ENCODE measurements at places on chromosomes 2 and 18.

DNA sequence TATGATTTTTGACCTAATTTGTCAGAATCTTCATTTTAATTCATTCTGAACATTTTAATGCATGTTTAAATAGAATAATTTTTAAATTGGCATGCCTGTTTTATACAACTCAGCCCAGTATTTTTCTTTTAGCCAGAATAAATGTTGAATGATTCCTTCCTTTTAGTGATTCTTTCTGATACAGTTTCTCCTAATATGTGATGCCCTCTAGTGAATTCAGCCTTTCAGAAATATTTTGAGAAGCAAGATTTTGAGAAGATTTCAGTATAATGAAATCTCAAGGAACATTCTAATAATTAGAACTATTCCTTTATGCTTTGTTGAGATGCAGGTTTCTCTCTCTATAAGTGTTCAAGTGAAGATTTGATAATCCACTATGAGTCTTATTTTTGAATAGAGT is 28.5 kb downstream of the LCLAT1 start:
- H3K27me3 ChIP-seq, result no peaks in the 10 kb centered on the region
- H3K27ac ChIP-seq, result peak overlapping the region; percentile 11
- peaks cover 5% of the 10 kb centered on the region for H3K4me1 ChIP-seq
- no peak overlapping the region for H3K4me3 ChIP-seq
- H3K36me3 ChIP-seq, result peaks cover 15% of the 10 kb centered on the region
- DNase-seq, result no peak

DNA sequence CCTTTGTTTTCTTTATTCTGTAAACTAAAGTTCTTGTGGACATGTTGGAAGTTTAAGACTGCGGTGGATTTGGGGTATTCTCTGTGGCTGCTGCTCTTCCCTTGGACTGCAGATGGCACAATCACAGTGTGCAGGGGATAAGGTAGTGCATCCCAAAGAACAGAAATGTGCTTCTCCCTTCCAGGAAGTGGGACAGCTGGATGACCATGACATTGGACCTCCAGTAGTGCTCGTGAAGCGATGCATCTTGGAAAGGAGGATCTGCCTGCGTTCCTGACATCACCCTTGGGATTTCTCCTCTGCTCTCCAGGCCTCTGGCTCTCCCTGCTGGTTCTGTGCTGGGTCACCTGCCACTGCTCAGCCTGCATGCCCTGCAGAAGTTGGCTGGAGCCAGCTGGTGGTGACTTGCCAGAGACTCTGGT is 109.9 kb downstream of the SLC4A3 start:
- no peak for DNase-seq
- no peak overlapping the region for H3K4me3 ChIP-seq
- H3K27ac ChIP-seq, result no peak overlapping the region
- H3K27me3 ChIP-seq, result peaks cover 7% of the 10 kb centered on the region
- no peaks in the 10 kb centered on the region for H3K36me3 ChIP-seq

DNA sequence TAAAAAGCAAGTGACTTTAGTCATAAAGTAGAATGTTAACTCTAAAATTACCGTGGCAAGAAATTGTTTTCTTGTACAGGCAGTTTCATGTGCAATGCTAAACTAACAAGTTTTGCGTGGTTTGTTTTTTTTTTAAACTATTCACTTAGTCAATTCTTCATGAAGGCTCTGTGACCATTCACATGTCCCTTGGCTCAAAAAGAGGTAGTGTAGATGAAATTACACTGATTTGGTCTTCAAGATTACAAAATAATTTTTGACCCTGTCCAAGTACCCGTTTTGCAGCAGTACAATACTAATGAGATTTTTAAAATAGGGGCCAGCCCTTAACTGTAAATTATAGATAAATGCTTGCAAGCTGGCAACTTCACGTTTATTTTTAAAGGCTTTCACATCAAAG is 1.3 kb downstream of the TMEM131 start:
- H3K27me3 ChIP-seq, result no peaks in the 10 kb centered on the region
- no peaks in the 10 kb centered on the region for H3K36me3 ChIP-seq
- no peak for DNase-seq
- peak overlapping the region; percentile 88 for H3K4me3 ChIP-seq

- H3K4me3 ChIP-seq, result no peak overlapping the region
- H3K27ac ChIP-seq, result no peak overlapping the region
- peaks cover 12% of the 10 kb centered on the region for H3K4me1 ChIP-seq
- H3K27me3 ChIP-seq, result no peaks in the 10 kb centered on the region
- peaks cover 9% of the 10 kb centered on the region for H3K36me3 ChIP-seq
These were observed 30.1 kb upstream of the SOS1 start for GRCh38 chr2:39150890-39151497.

GRCh38 chr2:20621366-20622295 is 29.3 kb downstream of the HS1BP3 start:
- H3K4me1 ChIP-seq, result no peaks in the 10 kb centered on the region
- no peaks in the 10 kb centered on the region for H3K27me3 ChIP-seq
- no peak overlapping the region for H3K27ac ChIP-seq
- DNase-seq, result no peak
